Stimulated activated CD4-positive, alpha-beta T cell treated with anti-CD3 and anti-CD28 coated beads, Interleukin-4, amount 100 ng/mL, for 1 hour (primary cell): ENCODE measurements at places on chromosomes 12 and 14.
A peak's percentile ranks its signal among the peaks of the same experiment; 100 is the strongest.

GRCh38 chr14:53152184-53152886 is 788 bp downstream of the DDHD1 start:
- peak; percentile 67 for DNase-seq

DNA sequence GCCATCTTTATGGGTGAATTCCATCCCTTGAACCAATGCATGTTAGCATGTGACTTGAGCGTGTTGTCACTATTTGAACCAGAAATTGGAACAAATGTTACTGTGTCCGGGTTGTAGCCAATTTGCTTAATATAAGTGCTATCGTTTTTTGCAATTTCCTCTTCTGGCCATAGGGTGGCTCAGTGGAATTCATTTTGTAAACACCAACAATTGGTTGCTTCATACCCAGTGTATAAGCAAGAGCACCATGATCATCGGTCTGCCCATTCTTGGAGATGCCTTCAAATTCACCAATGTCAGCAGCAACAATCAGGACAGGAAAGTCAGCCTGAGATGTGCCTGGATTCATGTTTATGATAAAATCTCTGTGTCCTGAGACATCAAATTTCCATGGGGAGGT is 5.0 kb upstream of the NEDD1 start:
- DNase-seq = no peak

GRCh38 chr14:64717870-64718269 is 13.6 kb downstream of the PLEKHG3 start:
- no peak for DNase-seq

DNA sequence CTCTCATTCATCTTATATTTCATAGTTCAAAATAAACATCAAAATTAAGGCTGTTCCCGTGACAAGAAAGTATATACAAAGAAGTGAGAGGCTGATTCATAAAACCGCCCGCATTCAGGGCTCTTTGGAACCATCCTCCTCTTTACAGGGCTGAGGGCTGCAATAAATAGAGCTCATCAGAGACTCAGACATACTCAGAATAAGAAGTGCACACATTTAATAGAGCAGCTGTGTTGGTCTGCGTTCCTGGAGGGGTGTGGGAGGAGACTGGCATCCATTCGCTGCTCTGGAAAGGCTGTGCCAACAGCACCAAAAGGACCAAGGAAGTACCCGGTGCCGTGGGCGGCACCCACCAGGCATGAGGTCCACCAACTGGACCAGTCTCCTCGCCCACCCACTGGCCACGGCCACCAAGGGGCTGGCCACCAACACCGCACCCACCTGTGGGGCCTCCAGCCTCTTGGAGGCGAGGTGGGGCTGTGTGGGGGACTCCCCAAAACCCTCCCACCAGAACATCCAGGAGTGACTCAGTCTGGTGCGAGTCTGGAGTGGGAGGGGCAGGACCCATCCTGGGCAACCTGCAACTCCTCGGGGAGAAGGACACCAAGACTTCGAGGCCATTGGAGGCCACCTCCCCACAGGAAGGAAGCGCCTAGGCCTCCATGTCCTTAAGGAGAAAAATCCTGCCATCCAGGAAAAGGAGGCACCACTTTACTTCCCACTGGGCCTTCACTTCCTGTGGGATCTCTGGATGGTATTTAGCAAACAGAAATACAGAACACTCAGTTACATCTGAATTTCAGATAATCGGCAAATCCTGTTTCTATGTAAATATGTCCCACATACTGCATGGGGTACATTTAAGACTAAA is 32.7 kb downstream of the VCPKMT start:
- DNase-seq = peak; percentile 63
